ENCODE measurements at places on chromosomes 16 and 17.

GRCh38 chr16:48128769-48129168 lies 27.0 kb downstream of the ABCC12 start:
- no peak for DNase-seq

GRCh38 chr16:84279881-84280280 lies 14.8 kb upstream of the WFDC1 start:
- DNase-seq = no peak

DNA sequence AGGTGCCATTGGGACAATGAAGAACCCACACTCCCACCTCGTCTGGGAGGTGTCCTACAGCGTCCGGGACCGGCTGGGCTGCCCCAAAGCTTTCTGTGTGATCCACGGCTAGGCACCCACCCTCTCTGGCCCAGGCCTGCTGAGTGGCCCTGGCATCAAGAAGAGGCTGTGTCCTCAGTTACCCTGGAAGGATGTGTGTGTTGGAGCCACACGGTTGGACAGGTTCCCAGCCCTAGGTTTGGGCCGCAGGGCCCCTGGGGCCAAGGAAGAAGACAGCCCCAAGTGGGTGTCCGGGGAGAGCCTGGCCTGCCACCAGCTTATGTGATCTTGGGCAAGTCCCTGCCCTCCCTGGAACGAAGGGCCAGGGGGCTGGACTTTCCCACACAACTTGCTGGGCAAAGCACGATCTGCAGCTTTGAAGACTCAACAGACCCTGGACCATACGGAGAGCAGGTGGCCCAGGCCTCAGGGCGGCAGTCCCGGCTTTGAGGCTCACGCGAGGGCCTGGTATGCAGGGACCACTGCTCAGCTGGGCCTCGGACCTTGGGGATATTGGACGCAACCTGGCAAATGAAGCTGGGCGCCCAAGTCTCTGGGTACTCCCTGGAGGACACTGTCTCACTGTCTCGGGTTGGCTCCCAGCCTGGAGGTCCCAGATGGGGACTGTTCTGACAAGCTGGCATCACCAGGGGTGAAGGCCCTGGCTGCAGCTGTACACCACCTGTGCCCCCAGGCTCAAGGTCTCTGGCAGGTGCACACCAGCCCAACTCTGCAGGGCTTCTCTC lies 17.5 kb downstream of the MYBBP1A start:
- DNase-seq = no peak

GRCh38 chr17:80152081-80152702 lies 5.3 kb upstream of the EIF4A3 start:
- peak; percentile 42 for DNase-seq

GRCh38 chr17:60534613-60535157 lies 8.6 kb upstream of the APPBP2 start:
- no peak for DNase-seq

- DNase-seq = no peak
Observed at GRCh38 chr16:6828690-6829089, 504.0 kb upstream of the RBFOX1 start.

DNA sequence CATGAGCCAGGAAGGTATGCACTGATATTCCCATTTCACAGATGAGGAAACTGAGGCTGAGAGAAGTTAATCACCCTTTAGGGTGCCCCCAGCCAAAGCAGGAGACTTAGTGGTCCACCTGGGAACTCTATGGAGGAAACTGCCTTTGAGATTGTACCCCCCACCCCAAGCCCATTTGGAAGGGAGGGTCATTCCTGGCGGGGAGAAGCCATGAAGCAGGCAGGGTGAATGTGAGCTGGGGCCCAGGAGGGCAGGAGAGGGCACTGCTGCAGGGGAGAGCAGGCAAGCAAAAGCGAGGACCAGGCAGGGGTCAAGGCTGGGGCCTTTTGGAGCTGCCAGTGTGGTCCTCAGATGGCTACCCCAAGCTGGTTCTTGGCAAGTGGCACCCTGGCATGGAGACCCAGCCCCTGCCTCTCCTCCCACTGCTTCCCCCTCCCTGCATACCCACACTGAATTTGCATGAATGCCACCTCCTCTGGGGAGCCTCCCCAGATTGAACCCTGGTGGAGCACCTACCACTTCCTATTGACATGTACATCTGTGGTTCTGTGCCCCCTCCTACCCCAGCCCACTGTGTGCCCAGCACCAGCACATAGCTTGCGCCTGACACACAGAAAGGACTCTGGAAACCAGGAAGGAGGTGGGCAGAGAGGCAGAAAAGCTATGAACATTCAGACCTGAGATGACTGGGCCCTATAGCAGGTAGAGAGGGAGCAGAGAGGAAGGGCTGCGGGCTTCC lies 965 bp upstream of the TMC6 start:
- DNase-seq = no peak

GRCh38 chr17:36593656-36594316 lies 2.1 kb downstream of the DHRS11 start:
- no peak for DNase-seq

DNA sequence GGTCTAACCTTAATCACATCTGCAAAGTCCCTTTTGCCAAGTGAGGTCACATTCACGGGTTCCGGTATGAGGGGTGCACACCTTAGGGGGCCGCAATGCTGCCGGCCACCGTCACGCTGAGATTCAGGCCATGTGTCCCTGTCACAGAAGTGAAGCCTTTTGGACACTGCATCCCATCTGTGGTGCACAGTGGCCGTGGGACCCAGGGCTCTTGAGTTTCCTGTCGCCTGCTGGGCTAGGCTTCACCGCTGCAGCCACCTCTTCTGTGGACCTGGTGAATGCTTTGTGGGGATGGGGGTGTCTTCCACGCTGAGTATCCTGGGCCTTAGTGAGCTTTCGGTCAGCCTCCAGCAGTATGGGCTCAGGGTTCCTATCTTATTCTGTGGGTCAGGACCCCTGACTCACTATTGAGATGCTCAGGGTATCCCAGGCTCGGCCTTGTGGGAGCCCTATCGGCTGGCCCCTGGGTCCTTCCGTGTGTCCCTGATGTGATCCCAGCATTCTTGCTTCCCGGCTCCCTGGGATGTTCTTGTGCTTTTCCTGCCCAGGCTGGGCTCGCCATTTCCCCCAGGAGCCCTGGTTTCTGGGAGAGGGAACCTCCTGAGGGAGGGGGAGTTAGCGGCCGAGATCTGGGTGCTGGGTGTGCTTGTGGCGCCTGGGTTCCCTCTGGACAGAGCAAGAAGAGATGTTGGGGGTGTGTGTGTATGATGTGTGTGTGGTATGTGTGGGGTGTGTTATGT lies 4.9 kb upstream of the SLC38A10 start:
- no peak for DNase-seq

DNA sequence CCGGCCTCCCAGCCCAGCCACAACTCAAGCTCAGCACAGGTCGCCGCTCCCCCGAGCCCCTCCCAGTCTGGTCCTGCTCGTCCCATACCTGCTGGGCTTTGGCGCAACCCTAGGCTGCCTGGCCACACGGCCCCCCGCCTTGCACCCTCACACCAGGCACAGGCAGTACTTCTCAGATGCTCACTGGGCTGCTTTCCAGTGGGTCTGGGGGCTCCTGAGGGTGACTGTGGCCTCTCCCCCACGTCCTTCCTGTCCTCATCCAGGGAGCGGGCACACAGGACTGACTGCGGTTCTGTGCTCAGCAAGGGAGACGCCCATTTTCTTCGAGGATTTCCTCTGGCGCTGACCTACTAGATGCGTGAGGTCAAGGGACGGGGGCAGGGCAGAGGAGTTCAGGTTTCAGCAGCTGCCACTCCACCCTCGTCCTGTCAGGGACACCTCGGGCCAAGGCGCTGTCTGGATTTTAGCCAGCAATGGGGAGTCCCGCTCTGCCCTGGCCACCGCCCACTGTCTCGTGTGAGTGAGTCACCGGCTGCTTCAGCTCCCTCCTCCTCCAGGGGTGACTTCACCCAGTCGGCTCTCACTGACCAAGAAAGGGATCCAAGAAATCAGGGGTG lies 115.8 kb downstream of the NPIPB11 start:
- peak; percentile 90 for DNase-seq

GRCh38 chr16:3098459-3099394 lies at the start of gene ZSCAN10:
Gene ZSCAN10 (minus strand): TSS chr16:3099294. CDS start chr16:3092937, 6,357 bp downstream.
- DNase-seq = no peak

DNA sequence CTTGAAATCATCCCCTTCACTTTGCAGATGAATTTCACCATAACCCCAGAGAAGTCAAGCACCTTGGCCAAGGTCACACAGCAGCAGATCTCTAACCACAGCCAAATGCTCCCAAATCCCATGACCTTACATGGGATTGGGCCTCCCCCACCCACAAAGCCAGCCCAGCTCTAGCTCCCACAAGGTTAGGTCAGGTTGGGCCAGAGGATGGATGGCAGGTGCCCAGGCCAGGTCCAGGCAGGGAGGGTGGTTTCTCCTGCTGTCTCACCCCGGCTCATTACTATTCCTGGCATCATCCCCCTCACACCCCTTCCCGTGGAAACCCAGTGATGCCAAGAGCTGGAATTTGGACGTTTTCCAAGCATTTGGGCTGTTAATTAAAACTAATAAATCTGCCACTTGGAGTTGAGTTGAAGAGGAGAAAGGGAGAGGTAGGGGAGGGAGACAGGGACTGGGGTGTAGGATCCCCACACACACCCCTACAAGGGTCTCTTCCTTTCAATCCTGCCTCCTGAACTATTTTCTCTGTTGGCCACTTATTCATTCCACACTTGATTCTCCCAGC lies 181.6 kb downstream of the TMEM132E start:
- DNase-seq = no peak

DNA sequence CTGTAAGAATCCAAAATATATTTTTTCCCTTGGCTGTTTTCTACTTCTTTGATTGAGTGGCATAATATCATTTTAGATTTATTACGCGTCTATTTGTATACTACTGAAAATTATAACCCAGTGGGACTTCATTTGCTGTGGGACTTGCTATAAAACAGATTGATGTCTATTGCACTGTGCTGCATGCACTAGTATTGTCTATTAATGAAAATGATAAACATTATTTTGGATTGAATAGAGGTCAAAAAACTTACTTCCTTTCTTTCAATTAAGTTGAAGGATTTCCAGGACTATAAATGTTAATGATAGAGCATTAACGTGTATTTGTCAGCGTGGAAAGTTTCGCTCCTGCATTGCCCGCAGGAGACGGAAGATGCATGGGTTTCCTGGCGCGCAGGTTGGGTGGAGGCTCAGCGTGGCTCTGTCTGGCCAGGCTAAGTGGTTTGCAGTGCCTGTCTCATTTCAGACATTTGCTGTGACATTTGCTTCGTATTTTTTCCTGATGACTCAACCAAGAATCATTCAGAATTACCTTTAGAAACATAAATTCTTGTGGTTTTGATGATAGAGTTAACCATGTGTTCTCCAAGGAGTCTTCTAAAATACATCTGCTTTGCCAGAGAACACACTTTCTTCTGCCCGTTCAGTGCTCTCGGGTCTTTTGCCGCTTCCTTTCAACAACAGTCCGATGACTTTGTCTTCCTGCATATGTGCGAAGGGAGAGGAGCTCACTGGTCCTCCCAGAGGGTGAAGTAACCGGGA lies 216.7 kb downstream of the RPTOR start:
- peak; percentile 61 for DNase-seq

DNA sequence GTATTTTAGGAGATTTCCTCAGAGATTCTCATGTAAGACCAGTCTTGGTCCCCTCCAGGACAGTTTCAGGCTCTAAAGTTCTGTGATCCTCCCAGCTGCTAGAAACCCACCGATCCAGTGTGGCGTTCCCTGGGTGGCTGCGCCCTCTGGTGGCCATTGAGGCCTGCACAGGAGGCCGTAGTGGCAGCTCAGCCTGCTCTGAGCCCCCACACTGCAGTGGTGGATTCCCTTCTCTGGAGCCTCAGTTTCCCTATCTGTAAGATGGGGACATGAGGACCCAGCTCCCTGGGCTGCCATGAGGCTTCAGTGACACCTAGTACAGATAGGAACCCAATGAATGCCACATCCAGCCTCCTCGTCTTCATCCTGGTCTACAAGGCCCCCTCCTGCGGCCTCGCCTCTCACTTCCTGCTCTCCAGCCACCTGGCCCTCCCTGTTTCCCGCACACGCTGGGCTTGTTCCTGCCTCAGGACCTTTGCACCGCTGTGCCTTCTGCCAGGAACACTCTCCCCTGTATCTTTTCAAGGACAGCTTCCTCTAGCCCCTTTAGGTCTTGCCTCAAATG lies 16.5 kb downstream of the CCDC102A start:
- DNase-seq = peak; percentile 53

GRCh38 chr17:10984220-10984619 lies 146.3 kb upstream of the PIRT start:
- DNase-seq = no peak

DNA sequence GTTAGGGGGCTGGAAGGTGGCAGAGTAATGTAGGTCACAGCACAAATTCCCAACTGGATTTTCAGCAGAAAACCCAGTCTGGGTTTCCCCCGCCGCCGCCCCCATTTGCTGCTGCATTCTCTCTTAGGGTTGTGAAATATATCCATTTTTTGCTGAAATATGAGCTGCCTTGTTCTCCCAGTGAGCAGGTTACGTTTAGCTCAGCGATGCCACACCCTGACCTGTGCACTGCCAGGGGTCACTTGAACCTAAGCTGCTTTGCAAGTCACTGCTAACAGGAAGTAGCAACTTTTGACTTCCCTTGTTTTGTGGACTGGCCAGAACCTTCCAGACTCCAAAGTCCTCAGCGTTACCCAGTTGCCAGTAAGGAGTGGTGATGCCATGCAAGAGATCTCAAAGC lies 274.1 kb downstream of the CPPED1 start:
- DNase-seq = no peak

DNA sequence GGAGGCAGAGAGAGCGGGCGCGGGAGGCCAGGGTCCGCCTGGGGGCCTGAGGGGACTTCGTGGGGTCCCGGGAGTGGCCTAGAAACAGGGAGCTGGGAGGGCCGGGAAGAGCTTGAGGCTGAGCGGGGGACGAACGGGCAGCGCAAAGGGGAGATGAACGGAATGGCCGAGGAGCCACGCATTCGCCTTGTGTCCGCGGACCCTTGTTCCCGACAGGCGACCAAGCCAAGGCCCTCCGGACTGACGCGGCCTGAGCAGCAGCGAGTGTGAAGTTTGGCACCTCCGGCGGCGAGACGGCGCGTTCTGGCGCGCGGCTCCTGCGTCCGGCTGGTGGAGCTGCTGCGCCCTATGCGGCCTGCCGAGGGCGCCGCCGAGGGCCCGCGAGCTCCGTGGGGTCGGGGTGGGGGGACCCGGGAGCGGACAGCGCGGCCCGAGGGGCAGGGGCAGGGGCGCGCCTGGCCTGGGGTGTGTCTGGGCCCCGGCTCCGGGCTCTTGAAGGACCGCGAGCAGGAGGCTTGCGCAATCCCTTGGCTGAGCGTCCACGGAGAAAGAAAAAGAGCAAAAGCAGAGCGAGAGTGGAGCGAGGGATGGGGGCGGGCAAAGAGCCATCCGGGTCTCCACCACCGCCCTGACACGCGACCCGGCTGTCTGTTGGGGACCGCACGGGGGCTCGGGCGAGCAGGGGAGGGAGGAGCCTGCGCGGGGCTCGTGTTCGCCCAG lies 1.2 kb upstream of the CBX4 start:
- no peak for DNase-seq

DNA sequence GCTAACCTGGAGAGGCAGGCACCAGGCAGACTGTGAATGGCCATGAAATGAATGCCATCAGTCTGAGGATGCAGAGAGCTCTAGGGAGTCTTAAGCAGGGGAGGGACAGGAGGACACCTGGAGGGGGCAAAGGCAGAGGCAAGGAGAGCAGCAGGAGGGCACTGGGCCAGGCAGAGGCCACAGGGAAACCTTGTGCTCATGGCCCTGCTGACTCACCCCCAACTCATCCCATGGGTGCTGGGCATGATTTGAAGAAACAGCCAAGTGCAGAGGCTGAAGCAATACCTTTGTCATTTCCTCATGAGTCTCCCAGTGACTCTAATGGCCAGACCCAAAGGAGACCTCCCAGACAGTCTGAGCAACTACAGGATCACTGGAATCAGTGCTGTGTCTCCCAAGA lies 141.4 kb downstream of the TMEM132E start:
- no peak for DNase-seq

GRCh38 chr17:49003557-49004511 lies 6.6 kb downstream of the IGF2BP1 start:
- no peak for DNase-seq
